ENCODE measurements at places on chromosomes 3 and 15.

- no peak for DNase-seq
Measured at GRCh38 chr15:59668556-59668955, 11.2 kb upstream of the GTF2A2 start.

DNA sequence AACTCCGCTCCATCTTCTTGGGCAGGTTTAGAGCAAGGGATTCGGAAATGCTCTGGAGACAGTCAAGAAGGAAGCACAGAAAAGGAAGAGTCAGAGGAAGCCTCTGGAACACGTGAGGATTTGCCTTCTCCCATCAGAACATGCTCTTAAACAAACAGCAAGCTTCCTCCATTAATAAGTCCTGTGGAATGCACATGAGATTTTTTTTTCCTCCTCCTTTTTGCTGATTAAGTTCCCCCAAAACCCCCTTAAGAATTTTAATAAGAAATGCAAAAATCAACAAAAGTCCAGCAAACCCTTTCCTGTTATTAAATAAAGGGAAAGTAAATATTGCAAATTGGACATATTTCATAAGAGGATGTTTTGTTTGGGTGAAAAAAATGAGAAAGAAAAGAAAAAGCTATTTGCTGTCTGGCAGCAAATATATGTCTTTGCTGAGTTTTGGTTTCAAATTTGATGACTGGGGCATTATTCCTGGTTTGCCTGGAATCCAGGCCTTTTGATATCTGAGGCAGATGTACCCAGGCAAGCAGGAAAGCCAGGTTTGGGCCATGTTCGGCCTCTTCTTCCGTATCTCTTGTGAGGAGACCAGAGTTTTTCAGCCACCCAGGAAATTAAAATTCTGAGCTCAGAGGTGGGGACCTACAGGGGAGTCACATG is 7.9 kb upstream of the TSEN2 start:
- no peak for DNase-seq

DNA sequence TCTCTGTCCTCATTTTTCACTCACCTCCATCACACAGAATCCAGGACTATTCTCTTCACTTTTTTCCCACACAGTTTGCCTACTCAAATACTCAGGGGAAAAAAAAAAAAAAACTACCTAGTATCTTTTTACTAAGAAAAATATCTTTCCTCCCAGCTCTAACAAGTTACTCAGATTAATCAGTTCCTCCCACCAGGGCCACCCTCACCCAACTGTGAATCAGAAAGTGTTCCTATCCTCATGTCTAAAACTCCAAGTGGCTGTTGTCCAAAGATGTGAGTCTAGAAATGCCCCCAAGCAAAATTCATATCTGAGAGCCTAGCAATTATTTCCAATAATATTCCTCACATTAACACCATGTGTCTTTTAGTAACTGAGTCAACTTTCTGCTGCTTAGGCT is 268.0 kb downstream of the ERC2 start:
- DNase-seq: no peak

DNA sequence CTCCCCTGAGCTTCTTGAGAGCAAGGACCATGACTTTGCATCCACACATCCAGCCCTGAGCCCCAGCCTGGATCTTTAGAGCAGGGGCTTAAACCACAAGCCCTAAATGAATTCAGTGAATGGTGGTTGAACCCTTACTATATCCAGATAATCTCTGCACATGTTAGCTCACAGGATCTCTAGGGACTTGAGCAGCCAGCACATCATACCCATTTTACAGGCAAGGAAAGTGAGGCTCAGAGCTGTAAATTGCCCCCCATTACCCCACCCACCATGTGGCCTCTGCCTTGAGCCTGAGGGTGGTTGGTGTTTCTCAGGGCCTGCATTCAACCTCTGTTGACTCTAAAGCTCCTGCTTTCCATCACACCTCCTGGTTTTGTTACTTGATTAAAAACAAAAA is 27.6 kb downstream of the EAF1 start:
- no peak for DNase-seq

- no peak for DNase-seq
Measured at GRCh38 chr3:106290304-106290997, 421.6 kb upstream of the CBLB start.

- DNase-seq: no peak
Measured at GRCh38 chr3:183217548-183218332, 35.3 kb upstream of the B3GNT5 start.

GRCh38 chr3:171863920-171864319 is 20.8 kb downstream of the TMEM212 start:
- no peak for DNase-seq

- no peak for DNase-seq
Measured at GRCh38 chr15:55681631-55682030, 61.3 kb downstream of the PRTG start.

- no peak for DNase-seq
Measured at GRCh38 chr3:66035763-66036477, 2.8 kb downstream of the MAGI1 start.

- DNase-seq: no peak
Measured at GRCh38 chr15:81282911-81283310, 41.0 kb downstream of the STARD5 start.

DNA sequence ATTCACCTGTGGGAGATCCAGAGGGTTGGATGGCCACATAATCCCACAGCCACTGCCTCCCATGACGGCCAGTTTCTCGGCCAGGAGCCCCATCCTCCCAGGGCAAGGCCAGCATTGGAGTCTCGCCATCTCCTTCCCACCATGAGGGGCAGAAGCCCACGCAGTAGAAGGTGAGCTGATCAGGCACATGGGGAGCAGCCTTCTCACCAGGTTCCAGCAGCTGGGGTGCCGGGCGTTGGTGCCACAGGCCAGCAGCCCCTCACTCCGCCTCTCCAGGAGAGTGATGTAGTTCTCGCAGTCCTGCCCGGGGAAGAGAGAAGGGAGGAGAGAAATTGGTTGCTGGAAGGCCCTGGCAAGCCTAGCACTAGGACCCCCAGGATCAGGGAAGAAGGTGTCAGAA is 16.1 kb downstream of the SEMA7A start:
- DNase-seq: no peak

- no peak for DNase-seq
Measured at GRCh38 chr15:100671858-100672543, 69.6 kb downstream of the ASB7 start.

DNA sequence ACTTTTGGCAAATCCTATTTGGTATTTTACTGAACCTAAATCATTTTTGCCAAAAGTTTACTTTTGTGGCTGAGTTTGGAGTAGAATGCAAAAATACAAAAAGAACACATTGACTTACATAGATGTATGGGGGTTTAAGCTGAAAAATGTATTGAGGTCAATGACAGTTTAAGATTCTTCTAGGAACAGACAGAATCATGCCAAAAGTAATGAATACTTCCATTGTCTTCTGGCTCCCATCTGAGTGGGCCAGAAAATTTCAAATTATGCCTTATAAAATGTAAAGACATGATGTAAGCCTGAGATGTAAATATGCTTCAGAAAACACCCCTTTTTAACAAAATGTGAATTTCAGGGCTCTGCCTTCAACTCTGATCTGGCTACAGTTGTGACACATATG is 375.1 kb upstream of the DPH6 start:
- no peak for DNase-seq

DNA sequence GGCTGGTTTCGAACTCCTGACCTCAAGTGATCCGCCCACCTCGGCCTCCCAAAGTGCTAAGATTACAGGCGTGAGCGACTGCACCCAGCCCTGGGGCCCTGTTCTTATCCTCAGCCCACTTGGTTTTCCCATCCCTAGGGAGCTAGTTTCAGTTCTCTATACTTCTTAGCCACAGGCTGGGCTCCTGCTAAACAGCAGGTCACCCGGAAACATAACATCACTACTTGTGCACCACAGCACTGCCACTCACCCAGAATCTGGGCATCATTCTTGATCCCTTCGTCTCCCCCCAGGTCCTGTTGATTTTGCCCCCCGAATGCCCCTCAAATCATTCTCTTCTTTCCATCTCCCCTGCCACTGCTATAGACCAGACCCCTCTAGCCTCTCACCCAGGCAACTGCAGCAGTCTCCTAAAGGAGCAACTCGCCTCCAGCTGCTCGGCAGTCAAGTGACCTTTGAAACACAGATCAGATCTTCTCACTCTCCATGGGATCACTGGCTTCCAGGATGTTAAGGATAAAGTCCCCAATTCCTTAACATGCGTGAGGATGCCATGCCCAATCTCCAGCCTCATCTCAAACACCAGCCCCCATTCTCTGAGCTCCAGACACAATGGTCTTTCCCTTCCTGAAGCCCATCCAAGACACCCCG is 5.6 kb upstream of the AP3S2 start:
- DNase-seq: no peak

DNA sequence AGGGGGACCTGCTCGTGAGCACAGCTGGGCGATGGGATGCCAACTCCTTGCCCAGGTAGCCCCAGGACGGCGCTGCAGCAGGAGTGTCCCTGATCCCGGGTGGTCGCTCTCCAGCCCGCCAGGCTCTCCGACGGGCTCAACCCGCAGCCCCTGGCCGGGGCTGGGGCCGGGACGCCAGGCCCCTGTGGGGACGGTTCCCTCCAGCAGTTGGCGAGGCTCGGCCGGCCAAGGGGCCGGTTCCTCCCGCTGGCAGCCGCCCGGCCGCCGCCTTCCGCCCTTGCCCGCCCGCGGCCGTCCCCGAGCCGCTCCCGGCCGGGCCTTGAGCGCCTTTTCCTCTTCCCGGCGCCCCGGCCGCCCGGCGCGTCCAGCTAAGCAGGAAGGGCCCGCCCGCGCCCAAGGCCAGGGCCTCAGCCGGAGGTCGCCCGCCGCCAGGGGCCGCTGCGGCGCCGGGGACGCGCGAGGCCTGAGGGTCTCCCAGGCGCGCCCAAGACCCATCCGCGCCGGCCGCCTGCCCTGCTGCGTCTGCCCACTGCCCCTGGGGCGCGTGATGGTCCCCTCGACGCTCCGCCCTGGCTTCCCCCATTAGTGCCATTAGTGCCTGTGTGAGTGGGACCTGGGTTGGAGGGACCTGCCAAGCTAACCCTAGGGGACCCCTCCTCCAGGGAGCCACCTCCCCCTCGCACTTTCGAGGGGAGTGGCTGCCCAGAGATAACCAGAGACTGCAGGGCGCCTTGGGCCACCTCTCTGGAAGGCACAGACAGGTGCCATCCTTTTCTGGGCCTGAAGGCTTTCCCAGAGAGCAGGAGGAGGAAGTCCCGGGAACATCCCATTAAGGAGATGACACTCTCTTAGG is 106.4 kb downstream of the FBLN2 start:
- DNase-seq: no peak

- no peak for DNase-seq
Measured at GRCh38 chr3:47932421-47932820, 83.8 kb downstream of the MAP4 start.

DNA sequence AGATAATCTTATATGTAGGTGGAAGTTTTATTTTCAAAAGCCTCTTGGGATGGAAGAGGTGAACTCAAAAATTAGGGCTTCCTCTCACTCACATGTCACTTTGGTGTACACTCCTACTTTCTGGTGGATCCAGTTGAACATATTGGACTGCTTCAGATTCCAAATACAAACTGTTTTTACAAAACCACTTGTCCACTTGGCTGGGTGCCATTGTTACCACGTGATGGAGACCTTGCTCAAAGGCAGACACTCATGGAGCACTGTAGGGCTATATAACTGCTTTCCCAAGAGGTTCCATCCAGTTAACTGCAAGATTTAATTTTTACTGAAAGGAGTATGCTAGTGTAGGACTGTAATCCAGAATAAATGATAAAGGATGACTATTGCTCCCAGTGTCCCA is 307.0 kb downstream of the EPHA6 start:
- no peak for DNase-seq

DNA sequence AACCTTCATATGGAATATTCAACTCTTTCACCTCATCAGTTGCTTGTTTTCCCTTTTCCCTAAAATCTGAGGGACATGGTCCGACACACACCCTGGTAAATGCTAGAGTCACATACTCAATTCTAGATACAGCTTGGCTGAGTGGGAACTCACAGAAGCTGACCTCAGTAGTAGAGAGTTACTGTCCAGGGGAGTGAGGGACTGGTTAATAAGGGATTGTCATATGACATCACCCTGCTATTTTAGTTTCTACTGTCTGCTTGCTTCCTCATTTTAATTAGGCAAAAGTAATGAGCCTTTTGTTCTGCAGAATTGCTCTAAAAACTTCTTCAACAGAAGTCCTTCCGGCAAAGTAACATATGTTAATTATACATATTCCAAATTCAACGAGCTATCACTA is 244.5 kb downstream of the ZIC4 start:
- no peak for DNase-seq

DNA sequence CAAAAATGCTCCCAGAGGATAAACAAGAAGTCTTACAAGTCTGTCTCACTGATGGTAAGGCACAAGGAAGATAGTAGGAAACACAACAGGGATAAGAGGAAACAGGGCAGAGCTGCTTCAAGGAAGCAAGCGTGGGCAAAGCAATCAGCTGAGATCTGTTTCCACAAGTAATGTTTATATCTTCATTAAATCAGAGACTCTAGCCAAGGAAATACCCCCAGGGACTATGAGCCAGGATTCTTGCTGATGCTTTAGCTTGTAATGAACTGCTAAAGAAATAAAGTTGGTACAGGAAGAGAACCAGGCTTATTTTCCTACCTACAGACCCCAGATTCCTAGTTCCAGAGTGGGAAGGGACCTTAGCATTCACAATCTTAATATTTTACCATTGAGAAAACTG is 112.7 kb upstream of the C3orf80 start:
- DNase-seq: no peak

GRCh38 chr15:92178911-92179310 is 214.8 kb upstream of the ST8SIA2 start:
- DNase-seq: no peak

- DNase-seq: no peak
Measured at GRCh38 chr3:55127565-55127964, 199.7 kb upstream of the LRTM1 start.

DNA sequence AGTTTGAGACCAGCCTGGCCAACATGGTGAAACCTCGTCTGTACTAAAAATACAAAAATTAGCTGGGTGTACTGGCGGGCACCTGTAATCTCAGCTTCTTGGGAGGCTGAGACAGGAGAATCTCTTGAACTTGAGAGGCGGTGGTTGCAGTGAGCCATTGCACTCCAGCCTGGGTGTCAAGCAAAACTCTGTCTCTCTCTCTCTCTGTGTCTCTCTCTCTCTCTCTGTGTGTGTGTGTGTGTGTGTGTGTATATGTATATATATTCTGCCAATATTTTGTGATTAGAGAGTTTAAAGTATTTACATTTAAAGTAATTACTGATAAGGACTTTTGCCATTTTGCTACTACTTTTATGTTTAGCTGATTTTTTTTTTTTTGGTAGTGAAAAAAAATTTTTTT is 15.7 kb downstream of the RBM6 start:
- DNase-seq: no peak

Data from NCI-H1436 (cell line).